Stimulated activated CD8-positive, alpha-beta memory T cell treated with anti-CD3 and anti-CD28 coated beads, Interleukin-7, amount 100 ng/mL, for 1 hour (primary cell): ENCODE measurements at places on chromosomes 7 and 10.

- no peak for DNase-seq
Observed at GRCh38 chr10:62076891-62077290, 175.4 kb downstream of the ARID5B start.

DNA sequence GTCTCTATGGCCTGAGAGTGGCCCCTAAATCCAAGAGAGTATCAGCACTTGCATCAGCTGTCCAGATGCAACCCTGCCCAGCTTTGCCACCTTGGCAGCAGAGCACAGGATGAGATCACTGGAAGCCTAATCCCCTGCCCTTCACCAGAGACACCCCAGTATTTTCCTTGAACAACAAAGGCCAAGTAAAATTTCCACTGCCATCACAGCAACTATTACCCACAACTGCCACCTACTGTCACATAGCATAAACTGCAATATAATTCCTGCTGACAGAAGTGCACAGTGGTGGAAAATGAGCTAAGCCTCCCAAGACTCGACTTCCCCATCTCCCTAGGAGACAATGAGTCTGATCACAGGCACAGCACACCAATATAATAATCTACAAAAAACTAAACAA lies 462.8 kb upstream of the ZWINT start:
- DNase-seq, result no peak

DNA sequence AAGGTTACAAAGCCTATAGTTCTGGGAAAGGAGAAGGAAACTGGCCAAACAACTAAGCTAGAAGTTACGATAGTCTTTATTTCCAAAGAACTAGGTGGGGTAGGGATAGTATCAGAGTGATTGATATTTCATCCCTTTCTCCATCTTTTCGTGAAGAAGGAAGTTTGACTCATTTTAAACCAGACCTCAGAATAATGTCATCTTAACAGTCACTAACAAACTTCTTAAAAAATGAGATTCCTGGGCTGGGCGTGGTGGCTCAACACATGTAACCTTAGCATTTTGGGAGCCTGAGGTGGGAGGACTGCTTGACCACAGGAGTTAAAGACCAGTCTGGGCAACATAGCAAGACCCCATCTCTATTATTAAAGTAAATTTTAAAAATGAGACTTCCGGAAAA lies 69.4 kb downstream of the ARL4A start:
- no peak for DNase-seq

GRCh38 chr7:47693216-47693615 lies 111.3 kb upstream of the TNS3 start:
- no peak for DNase-seq

GRCh38 chr10:113552701-113553100 lies at the start of gene HABP2:
HABP2 (plus strand) TSS chr10:113553053; CDS start chr10:113553122, 69 bp downstream.
- no peak for DNase-seq

GRCh38 chr7:12294701-12295100 lies 83.6 kb downstream of the TMEM106B start:
- DNase-seq, result no peak

GRCh38 chr10:42690449-42691360 lies 52.3 kb upstream of the ZNF33B start:
- no peak for DNase-seq

GRCh38 chr7:74684921-74685320 lies 27.4 kb downstream of the GTF2I start:
- no peak for DNase-seq

DNA sequence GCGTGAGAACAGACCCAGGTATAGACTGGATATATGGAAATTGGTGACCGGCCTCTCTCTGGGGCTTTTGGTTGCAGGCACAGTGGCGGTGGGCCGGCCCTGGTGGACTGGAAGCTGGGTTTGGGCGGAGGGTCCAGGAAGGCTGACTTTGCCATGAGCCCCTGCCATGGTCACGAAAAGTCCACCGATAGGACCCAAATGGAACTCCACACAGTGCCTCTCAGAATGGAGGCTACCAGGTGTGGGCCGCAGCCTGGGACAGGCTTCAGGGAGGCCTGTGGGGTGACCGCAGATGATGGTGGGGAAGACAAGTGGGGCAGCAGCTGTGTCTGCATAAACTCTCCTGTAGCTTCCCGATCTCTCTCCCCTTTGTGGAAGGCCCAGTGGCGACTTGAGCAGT lies 123.2 kb downstream of the DNAJB6 start:
- no peak for DNase-seq

DNA sequence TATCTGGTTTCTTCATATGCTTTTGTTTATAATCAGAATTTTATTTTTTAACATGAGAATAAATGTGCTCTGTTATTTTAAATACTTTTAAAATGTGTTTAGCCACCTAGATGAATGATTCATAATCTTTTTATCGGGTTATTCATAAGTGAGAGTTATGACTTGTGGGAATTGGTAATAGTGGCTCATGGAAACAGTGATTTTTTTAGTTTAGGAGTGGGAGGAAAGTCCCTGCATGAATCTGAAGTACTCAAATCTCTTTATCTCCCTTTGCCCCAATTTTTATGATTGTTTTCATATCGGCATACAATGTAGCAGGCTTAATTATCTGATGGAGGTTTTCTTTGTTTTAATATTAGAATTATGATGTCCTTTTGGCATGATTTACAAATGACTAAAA lies 42.9 kb downstream of the TAX1BP1 start:
- no peak for DNase-seq
